ENCODE measurements at places on chromosomes 2 and 18.
A peak's percentile ranks its signal among the peaks of the same experiment; 100 is the strongest.

- DNase-seq, result peak; percentile 68
Measured at GRCh38 chr18:23259701-23260681, 124.7 kb downstream of the CABLES1 start.

- DNase-seq, result no peak
Measured at GRCh38 chr18:60838677-60839076, 466.1 kb upstream of the MC4R start.

- peak; percentile 38 for DNase-seq
Measured at GRCh38 chr2:242054406-242054805, 184.9 kb downstream of the RTP5 start.

DNA sequence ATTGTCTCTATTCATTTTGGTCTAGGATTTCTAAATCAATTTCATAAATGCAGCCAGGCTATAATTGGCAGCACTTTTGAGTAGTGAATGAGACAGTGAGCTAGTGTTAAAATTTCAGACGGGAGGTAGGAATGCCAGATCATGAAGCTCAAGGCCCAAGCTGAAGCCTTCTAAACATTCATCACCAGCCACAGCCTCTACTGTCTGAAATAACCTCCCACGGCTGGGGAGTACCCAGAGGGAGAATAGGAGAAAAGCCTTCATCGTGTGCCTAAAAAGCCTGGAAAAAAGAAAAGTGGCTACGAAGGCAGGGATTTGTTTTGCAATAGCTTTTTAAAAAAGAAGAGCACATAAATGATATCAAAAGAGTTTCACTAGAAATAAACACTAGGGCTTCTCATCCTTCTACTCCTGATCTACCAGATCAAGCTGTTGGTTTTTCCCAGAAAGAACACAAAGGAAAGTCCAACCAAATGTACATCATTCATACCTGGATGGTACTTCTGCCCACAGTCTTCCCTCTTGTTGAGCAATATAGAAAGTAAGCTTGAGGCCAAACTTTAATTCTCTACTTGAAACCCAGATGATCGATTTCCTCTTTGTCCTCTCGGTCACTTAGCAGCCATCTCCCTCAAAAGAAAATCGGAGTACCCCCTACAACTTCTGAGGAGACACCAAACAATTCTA lies 48.1 kb upstream of the SLC39A10 start:
- DNase-seq, result no peak

DNA sequence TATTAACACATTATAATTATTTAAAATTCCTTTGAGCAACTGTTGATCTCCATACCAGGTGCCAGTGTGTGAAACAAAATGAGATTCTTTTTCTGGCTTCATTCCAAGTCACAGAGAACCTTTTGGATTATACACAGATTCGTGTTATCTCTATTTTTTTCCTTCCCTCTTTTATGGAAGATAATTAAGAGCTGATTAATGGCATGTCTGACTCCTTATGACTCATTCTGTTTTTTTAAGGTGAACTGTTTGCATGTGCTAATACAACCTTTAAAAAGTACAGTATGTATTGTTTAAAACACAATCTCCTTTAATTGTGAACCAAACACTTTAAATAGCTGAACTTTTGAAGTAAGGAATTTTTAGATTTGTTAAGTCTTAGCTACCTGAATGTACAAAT lies 39.3 kb downstream of the PELI1 start:
- DNase-seq, result no peak

DNA sequence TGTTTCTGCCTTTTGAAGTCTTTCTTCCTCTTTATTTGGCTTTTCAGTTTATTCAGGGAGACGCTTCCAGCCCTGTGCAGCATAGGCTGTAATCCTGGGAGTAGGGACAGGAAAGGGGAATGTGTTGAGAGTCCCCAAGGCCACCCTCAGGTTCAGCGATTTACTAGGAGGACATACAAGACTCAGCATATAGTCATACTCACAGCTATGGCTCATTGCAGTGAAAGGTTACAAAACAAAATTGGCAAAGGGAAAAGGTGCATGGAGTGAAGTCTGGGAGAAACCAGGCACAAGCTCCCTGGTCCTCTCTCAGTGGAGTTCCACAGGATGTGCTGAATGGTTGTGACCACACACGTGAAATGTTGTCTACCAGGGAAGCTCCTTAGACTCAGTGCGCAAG lies 49.6 kb upstream of the ZNF638 start:
- no peak for DNase-seq

GRCh38 chr2:46306330-46306751 lies 9.1 kb downstream of the EPAS1 start:
- no peak for DNase-seq

DNA sequence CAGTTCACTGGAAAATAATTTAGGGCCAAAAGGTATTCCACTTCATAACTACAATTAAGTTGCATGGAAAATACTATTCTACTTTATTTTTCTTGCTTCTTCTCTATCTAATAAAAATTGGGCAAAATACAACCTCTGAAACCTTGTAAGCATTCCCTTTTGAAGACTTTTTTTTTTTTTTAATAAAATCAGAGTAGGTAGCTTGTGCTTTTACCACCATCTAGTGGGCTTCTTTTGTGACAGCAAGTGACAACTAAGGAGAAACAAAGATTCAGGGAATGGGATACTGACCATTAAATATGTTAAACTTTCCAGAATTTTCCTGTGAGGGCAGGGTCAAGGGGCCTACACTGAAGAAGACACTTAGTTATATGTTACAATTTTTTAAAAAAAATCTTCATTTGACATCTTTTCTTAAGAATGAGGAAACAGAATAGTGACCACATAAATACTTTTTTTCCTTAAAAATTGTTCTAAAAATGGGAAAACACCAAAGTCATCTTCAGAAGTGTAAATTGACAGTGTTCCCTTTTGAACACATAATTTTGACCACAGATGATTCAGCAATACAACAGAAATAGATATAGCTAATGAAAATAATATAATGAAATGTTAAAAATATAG lies 1183.2 kb upstream of the ACVR2A start:
- DNase-seq, result no peak

- no peak for DNase-seq
Measured at GRCh38 chr2:166106431-166107015, 21.3 kb downstream of the SCN1A start.

DNA sequence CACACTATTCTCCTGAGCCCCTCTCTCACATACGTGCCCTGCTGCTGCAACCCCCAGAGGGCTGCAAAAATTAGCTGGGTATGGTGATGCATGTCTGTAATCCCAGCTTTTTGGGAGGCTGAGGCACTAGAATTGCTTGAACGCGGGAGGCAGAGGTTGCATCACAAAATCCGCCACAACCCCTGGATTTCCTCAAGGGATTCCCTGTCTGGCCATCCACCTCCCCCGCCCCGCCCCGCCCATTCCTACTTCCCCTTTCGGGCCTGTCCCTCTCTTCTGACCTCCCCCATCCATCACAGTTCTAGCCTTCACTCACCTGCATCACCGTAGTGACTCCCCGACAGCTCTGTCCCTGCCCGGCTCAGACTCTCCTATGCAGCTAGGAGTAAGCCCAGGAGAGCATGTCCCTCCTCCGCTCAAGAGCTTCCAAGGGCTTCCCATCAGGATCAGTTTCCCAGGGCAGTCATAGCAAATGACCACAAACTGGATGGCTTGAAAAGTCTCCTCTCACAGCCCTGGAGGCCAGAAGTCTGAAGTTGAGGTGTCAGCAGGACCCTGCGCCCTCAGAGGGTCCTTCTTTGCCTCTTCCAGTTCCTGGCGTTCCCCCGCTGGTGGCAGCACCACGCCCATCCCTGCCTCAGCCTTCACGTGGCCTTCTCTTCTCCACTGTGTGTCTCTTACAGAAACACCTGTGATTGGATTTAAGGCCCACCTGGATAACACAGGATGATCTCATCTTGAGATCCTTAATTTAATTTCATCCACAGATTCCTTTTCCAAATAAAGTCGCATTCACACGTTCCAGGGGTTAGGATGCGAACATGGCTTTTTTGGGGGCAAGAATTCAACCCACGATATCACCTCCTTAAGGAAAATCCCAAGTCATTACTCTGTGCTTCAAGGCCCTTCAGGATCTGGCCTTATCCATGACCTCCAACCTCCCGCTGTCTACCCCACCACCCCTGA lies 58.5 kb downstream of the HS1BP3 start:
- no peak for DNase-seq

DNA sequence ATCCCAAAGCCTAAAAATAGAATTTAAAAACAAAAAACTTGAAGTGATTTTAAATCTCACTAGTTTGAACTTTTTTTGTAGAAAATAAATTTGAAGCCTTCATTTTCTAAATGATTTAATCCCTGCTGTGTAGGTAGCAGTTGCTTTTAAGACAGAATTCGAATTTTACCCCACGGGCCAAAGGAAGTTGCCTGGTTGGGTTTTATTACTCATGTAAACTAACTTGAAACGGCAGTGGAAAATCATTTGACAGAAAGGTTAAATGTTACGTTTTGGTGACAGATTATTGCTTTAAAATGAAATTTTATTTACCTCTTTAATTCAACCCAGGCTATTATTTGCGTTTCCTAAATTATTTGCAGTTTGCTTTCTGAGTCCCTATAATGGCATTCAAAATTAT lies 2.0 kb downstream of the MAPRE2 start:
- DNase-seq, result no peak

DNA sequence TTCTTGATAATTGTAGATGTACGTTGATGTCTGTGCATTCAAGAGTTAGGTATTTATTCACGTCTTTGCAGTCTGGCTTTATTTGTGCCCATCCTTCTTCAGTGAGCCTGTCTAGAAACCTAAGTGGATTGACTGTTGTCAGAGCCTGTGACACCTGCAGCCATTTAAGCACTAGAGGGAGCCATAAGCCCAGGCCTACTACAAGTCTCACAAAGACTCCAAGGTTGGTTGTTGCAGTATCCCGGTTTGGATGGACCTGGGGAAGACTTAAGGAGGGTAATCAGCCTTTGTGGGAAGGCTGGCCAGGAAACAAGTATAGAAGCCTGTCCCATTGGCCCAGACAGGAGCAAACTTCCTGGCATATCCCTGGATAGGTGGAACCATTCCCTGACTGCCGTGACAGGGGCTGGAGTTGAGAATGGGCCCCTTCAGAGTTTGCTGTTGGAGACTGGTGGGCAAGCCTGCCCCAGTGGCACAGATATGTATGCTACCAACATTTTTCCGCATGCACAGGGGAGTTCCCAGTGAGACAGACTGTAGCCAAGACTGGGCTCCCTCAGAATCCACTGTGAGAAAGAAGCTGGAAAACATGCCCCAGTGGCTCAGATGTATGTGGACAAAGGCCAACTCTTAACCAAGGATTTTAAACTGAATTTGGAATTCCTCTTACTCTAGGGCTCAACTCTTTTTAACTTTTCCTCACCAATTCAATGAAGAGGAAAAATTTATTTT lies 9.3 kb upstream of the LRRC30 start:
- DNase-seq, result no peak

DNA sequence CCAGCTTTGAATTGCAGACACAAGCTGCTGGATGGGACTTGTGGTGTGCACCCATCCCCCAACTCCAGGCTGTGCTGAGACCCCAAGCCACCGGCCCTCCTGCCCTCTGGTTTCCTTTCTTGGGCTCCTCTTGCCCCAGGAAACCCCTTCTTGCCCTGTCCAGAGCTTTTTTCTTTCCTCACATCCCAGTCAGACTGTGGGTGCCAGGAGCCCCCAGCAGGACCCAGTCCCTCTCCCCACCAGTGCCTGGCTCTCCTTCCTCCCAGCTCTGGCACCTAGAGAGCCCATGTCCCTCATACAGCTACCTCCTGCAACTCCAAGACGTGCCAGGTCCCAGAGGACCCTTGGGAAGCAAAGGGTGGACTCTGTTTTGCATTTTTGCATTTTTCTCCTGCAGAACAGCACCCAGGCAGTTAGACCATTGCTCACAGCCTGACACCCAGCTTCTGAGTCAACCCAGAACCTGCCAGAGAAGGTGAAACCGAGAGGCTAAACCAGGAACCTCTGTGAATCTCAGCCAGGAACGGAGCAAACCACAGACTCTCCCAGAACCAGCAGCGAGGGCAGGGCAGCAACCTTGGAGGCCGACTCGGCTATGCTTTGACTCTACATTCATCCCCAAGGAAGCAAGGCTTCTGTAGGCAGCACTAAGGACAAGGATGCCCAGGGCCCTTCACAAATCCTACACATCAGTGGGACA lies 221.1 kb downstream of the ANAPC1 start:
- DNase-seq, result peak; percentile 62

DNA sequence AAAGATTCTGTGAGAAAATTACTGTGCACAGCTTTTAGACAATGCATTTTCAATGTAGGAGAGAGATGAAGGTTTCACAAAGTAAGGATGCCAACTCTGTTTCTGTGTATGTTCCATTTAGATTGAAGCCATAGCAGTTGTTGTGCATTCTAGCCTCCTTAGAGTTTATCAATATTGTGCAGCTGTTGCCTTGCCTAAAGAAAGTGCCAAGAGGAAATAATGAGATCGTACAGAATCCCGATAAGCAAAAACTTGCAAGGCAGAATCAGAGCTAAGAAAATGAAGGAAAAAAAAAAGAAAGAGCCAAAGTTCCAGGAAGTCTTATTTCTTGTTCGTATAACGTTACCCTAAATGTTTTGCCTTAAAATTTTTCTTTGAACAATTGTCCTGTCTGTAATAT lies 965.0 kb downstream of the DCDC2C start:
- DNase-seq, result no peak

DNA sequence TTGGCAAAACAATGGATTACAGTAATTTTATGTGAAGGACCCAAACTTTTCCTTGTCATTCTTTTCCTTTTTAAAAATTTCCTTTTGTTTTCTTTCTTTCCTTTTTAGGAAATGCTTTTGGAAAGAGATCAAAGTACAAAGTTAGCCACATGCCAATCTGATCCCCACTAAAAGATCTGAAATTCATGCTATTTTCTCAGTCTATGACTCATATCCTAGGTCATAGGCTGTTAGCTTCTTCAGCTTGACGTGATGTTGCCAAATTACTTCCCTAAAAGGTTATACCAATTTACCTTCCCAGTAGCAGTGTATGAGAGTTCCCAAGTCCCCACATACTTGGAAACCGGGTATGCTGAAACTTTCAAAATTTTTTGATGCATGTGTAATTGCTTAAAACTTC lies 355.3 kb downstream of the INSIG2 start:
- DNase-seq, result no peak

GRCh38 chr2:222318712-222319585 lies 20.2 kb upstream of the PAX3 start:
- peak; percentile 59 for DNase-seq

DNA sequence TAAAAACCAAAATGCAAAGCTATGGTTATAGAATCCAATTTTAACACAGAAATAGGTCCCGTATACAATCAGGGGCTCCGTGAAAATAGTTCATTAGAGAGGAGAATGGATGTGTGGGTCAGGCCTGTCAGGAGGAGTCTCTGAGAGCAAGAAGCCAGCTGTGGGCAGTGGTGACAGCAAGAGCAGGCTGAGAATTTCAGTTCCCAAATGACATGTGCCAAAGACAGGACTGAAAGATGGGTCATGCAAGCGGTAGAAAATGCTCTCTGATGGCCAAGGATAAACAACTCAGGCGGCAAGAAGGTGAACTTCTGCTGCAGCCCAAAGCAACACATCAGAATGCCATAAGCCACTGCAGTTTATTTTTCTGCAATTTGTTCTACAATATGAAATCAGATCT lies 100.4 kb downstream of the CCDC141 start:
- no peak for DNase-seq

DNA sequence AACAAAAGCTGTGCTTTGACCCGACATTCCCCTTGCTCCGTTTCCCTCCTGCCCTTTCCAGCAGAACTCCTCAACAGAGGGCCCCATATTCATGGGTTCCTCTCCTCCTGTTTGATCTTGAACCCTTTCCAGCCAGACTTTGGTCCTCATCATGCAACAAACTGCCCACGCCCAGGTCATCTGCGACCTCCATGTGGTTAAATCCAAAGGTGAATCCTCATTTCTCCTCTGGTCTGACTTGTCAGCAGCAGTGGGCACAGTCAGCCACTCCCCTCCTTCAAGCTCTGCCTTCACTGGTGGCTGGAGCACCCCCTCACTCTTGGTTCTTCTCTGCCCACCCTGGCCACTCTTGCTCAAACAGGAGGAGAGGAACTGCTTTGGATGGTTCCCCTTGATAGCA lies 2.7 kb downstream of the HS1BP3 start:
- DNase-seq, result no peak

All from activated CD8-positive, alpha-beta memory T cell treated with anti-CD3 and anti-CD28 coated beads for 24 hours (primary cell).